ENCODE measurements at places on chromosomes 5 and 9. TPM values are rescaled to one million over a fixed set of nuclear protein-coding genes. Genes with fewer than 3 reads are reported as not detected.
A peak's percentile ranks its signal among the peaks of the same experiment; 100 is the strongest.

DNA sequence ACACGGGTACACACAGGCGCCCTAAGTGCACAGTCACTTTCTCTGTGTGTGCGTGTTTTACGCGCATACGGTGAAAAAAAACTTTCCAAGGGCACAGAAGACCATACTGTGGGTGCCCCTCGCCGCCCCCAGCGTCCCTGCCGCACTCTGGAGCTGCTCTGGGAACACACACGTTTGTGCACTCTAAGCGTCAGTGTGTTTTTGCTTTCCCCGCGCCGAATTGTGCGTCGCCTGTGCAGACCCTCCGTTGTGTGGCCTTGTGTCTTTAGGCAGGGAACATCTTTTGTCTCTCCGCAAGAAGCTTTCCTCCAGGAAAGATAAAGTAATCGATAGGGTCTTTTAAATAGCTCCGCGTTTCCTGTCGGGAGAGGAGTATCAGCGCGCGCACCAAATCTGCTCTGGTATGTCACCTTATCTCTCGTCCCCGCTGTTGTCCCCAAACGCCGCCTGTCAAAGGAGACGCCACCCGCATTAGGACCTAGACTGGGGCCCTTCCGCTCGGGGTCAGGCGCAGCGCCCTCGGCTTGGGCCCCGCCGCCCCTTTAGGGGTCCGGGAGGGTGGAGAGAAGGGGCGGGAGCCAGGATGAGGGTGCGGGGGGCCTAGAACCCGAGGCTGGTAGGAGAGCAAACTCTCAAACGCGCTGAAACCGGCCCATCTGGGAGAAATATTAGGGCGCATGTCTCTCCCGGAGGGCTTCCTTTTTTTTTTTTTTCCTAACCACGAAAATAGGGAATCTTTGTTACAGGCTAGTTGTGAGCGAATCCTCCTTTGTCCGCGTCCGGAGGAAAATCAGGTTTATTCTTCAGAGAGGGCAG lies 10.5 kb upstream of the NKX2-5 start:
- peak; percentile 56 for DNase-seq

Gene SPATA31E1
- not detected for total RNA-seq

GRCh38 chr9:84974855-84975254 lies 305.3 kb downstream of the NTRK2 start:
- no peak for DNase-seq

DNA sequence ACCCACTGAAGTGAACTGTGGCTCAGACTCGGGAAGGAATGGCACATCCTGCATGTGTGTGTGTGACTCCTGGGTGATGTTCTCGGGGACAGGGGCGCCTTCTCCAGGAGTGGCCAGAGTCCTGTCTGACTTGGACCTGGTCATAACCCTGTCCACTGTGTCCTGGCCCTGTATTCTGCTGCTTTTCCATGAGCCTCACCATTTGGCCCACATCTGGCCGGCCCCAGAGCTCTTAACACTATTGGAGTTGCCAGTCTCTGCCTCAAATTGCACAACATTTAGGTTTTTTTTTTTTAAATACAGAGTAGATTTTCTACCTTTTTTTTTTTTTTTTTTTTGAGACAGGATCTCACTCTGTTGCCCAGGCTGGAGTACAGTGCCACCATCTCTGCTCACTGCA lies 278.3 kb upstream of the TUT7 start:
- no peak for DNase-seq

Gene C5orf58
- not detected for total RNA-seq

DNA sequence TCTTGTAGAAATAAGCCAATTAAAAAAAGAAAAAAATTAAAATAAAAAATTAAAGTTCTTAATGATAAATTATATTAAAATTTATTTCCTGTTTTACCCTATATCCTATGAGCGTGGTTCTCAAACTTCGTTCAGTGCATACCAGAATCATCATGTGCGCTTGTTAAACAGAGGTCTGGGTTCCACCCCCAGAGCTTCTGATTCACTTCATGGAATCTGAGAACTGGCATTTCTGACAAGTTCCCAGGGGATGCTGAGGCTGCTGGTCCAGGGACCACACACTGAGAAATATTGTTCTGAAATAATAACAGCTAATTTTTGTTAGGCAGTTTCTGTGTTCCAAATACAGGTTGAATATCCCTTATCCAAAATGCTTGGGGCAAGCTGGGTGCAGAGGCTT lies 79.3 kb downstream of the TMC1 start:
- no peak for DNase-seq

DNA sequence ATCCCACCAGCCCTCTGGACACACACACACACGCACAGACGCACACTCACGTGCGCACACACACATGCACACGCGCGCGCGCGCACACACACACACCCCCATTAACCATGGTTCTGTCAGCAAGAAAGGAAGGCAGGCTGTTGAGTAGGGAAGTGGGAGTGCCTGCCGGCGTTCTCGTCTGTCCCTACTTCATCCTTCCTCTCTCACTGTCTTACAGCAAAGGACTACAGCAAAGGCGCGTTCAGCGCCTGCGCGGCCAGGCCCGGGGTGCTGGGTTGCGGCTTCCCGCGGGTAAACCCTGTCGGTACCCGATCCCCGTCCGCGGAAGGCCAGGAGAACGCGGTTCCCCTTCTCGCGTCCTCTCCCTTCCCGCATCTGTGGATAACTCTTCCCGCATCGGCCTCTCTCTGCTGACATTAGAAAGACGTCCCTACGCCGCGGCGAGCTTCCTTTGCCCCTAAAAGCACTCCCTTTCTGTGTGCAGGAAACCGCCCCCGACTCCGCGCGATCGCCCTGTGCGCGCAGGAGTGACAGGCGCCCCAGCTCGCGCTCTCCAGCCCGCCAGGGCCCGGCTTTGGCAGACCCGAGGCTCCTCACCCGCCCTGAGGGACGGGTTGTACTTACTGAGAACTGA lies 219.2 kb downstream of the AGTPBP1 start:
- DNase-seq: peak; percentile 73

- no peak for DNase-seq
These were observed 45.7 kb upstream of the CFAP157 start for GRCh38 chr9:127660886-127661741.

Data from left ventricle myocardium superior (tissue), 1 donor.